ENCODE measurements at places on chromosomes 5 and 9. TPM values are rescaled to one million over a fixed set of nuclear protein-coding genes. Genes with fewer than 3 reads are reported as not detected.

DNA sequence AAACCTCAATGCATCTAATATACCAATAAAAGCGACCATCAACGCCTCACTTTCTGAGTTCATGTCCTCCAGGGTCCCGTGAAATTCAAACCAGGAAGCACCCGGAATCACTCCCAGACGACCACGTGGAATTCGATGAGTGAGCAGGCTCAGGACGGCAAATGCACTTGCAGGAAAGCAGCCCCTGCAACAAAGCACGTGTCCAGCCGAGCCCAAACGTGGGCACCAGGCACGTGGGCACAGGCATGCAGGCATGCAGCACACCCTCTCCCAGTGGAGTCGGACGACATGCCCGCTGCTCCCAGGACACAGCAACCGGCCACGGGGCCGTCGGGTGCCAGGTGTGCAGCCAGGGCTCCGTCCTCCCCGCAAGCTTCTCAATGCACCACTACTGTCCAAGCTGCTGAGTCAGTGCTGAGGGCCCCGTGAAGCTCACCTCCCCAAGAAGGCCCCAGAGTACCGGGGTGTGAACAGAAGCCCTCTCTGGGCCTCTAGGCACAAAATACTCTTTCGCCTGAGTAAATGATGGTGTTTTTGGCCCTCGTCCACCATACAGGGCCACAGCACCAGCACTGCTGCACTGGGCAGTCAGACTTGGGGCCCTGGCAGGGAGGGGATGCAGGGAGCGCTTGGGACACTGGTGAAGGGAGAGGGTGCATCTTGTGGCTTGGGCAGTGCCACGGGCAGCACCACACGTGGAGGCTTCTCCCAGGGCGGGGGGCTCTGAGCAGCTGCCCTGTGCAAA is 87.6 kb downstream of the VAV2 start:
- no peak overlapping the region for H3K27ac ChIP-seq
- H3K4me1 ChIP-seq: no peaks in the 10 kb centered on the region
- DNase-seq: no peak
- peaks cover 16% of the 10 kb centered on the region for H3K27me3 ChIP-seq
- H3K4me3 ChIP-seq: no peak overlapping the region
- no peaks in the 10 kb centered on the region for H3K36me3 ChIP-seq

- no peaks in the 10 kb centered on the region for H3K27me3 ChIP-seq
- H3K27ac ChIP-seq: no peak overlapping the region
These were observed 298.7 kb upstream of the RGMB start for GRCh38 chr5:98474782-98475181.

WDR5 gene
- 30.1 TPM for total RNA-seq

NME5 gene
- 1.2 TPM for total RNA-seq

GRCh38 chr9:137891588-137892423 is 14.2 kb downstream of the CACNA1B start:
- no peak overlapping the region for H3K4me3 ChIP-seq
- no peaks in the 10 kb centered on the region for H3K36me3 ChIP-seq
- no peak for DNase-seq
- no peaks in the 10 kb centered on the region for H3K27me3 ChIP-seq

HOMER1 gene
- 32.7 TPM for total RNA-seq

PCDHGB4 gene
- 3.0 TPM for total RNA-seq

GPR21 gene
- total RNA-seq: 0.64 TPM

TLX3 gene
- not detected for total RNA-seq

DNA sequence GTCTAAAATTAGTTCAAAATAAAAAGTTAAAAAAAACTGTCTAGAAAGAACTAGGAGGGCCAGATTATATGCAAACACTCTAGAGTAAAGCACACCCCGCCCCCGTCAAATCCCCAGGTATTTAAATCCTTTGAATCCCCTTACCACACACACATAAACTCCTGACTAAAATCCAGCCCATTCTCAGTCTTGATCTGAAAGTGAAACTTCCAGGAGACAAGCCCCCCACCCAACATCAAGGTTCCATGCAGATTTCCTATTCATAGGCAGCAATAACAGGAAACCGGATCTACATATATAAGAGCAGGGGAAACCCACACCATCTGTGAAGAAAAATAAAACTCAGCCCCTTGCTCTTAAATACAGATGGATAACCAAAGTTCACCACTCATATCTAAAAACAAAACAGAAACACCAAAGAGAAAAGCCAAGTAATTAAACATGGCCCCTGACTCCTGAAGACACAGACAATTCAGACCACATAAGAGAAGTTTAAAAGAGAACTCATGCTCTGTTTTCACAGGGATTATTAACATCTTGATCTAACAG is 42.3 kb downstream of the MARCHF3 start:
- no peak overlapping the region for H3K27ac ChIP-seq
- H3K4me3 ChIP-seq: no peak overlapping the region
- no peak for DNase-seq
- H3K36me3 ChIP-seq: no peaks in the 10 kb centered on the region

WDR36 gene
- total RNA-seq: 18.7 TPM

NPR3 gene
- total RNA-seq: 2.2 TPM

All from psoas muscle (tissue), 8 donors.